ENCODE measurements at places on chromosomes 11 and 22.
A peak's percentile ranks its signal among the peaks of the same experiment; 100 is the strongest.

- no peak for ATAC-seq
Observed at GRCh38 chr22:42695294-42695693, 25.4 kb downstream of the A4GALT start.

DNA sequence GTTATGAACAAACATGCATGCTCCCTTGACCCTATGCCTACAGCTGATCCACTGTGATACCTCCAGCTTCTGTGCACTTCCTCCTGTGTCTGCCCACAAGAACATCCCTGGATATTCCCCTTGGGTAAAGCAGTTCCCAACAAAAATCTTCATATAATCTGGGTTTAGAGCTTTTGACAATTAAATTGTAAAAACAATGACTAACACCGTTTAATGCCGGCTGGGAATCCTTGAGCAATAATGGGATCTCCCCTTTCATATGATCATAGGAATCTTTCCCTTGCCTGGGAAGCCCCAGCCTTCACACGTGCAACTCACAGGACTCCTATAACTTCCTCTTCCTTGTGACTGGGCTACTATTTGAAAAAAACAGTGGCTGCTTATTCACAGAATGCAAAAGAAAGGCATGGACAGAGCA lies 6.3 kb upstream of the ZC3H12C start:
- ATAC-seq = no peak

DNA sequence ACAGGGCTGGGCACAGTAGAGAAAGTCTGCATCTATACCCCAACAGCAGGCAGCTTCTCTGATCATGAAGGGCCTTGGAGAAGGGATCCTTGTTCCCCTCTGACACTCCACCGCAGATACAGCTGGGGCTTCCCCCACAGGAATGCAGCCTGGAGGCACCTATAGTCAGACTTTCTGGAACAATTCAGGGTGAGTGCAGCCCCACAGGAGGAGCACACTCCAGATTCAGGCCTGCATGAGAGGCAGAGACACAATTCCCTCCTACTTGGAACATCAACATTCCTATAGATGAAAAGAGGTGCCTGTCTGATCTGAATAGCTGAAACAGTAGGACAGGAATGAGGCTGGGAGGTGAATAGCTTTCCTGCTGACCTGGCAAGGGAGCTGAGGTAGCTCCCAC lies 1298.0 kb upstream of the CNTN5 start:
- no peak for ATAC-seq

GRCh38 chr11:6646071-6646470 lies 9.5 kb downstream of the DCHS1 start:
- ATAC-seq = no peak

DNA sequence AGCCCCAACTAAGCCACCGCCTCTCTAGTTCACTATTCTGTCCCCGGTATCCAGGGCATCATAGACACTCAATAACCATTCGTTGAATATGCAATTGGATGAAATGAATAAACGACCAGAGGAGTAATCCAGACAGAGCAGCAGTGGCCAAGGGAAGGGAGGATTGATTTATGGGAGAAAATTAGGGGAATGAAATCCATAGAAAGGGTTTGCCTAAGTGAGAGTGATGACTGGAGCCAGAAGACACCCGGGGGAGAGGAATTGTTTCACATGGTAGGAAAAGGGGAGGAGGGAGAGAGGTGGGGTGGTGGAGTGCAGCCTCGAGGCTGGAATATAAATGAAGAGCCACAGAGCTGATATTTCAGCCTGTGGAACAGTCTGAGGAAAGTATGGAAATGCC lies 168.2 kb downstream of the COMMD9 start:
- no peak for ATAC-seq

DNA sequence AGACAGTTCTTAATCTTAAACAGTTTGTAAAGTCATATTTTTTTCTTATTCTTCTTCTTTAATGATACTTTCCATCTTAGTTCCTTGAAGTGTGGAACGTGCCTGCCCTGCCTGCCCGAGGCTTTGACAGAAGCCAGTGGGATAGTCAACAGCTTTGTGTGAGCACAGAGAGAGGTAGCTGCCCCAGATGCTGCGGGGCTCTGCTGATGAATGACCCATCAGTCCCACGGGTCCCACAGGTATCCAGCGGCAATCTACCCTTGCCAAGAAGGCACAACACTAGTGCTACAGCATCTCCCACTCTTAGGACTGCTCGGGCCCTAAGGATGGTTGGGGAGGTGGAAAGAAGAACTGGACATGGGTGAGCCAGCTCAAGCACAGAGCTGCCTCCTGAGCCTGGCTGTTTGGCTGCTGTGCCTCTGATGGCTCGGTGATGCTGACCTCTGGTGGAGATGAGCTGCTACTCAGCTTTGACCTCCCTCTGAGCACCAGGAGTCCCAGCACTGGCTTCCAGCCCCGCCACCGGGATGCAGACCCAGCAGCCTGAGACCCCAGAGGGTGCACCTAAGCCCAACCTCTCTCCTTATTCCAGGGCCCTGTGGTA lies 11.8 kb upstream of the APLNR start:
- ATAC-seq = peak; percentile 26

DNA sequence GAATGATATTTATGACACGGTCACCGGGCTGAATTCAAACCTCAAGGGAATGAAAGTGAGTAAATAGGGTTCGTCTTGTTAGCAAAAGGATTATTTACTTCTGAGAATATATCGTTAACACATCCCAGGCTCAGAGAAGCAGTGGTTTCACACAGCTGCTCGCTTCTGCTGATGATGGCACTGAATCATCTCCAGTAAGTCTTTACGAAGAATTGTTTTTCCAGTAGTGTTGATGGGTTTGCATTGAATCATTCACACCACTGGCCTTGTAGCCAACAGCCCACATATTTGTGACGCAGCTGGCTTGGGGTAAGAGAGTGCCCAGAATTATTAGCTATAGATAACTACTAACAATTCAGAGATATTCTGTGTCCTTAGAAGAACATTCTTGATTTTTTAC lies 236.3 kb downstream of the CADM1 start:
- ATAC-seq = no peak

Measured in activated CD4-positive, CD25-positive, alpha-beta regulatory T cell treated with anti-CD3 and anti-CD28 coated beads, Interleukin-2, amount 50 U/mL, for 24 hours (primary cell).